ENCODE measurements at places on chromosomes 1 and 21.

DNA sequence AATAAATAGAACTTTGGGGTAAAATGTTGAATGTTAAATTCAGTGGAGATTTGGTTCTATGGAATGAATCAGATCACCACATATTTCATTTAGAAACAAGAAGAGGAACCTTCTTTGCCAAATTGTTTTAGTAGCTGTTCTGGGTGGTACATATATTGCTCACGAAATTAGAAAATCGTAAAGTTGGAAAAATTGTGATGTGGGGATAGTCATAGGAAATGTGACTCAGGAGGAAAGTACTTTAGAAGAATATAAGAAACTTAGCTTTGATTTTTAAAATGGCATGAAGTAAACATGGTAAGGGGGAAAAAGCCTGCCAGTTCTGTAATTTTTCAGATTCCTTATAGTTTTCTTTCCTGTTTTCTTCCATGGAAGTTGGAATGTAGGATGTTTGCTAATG, 27.4 kb downstream of the RRP15 start:
- no peak for DNase-seq

DNA sequence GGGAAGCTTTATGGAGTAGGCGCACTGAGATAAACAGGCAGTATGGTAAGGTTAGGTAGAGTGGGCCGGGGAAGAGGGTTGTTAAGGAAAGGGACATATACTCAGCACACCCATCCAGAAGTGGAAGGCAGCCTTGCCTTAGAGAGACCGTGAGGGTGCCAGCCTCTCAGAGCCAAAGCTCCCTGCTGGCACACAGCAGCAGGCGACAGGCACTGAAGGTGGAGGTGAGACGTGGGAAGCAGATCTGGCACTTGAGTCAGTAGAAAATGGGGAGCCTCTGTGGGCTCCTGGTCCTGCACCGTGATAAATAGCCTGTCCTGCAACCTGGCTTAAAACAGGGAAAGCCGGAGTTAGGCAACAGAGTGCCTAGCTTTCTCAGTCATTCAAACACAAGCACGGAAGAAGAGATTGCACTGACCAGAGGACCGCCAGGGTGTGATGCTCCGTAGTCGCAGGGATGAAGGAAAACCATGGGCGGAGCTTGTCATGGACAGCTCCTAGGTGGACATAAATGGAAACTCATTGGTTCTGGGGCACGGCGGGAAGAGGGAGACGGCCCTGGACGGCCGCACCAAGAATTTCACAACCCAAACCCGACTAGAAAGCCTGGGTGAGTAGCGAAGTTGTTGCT, 15.5 kb downstream of the KCNK1 start:
- DNase-seq = no peak

DNA sequence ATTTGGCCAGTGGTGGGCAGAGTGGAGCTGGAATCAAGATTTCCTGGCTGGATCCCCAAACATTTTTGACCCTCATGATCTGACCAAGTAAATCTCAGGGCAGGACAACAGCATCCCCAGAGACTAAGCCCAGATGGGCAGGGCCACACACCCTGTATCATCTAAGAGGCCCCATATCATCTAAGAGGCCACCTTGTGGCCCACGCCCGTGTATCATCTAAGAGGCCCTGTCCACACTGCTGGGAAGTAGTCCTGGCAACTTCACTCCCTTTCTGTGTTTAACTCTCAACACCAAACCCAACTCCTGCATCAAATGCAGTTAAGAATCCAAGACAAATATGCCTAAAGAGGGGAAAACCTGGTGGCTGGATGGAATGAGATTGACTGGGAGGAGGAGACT, 81.6 kb upstream of the SSX2IP start:
- DNase-seq = no peak

GRCh38 chr1:24141311-24141997, 1.5 kb downstream of the IL22RA1 start:
- no peak for DNase-seq

GRCh38 chr1:234437423-234438171, 41.4 kb downstream of the TARBP1 start:
- DNase-seq = no peak

DNA sequence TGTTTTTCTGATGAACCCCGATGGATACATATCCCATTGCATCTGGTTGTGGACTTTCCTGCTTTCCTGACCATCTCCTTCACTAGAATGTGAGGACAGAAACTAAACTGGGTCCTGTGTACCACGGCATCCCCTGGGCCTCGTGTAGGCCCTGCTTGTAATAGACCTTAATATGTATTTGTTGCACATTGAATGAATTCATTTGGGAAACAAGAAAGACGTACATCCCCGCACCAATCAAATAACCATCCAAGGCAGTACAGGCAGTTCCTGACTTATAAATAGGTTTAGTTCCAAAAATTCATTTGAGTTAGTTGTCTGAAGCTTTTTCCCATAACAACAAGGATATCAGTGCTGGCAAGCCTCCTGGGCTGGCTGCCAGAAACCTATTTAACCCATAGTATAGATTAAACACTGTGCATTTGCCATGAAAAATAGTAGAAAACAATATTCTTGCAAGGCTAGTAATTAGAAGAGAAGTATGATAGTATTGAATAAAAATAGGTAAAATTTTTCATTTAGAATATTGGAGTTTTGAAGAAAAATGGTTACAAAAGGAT, 81.8 kb upstream of the CD34 start:
- no peak for DNase-seq

GRCh38 chr1:156931211-156931952, 10.9 kb downstream of the LRRC71 start:
- DNase-seq = no peak

- no peak for DNase-seq
Observed at GRCh38 chr21:15774590-15774989, 44.8 kb downstream of the USP25 start.

DNA sequence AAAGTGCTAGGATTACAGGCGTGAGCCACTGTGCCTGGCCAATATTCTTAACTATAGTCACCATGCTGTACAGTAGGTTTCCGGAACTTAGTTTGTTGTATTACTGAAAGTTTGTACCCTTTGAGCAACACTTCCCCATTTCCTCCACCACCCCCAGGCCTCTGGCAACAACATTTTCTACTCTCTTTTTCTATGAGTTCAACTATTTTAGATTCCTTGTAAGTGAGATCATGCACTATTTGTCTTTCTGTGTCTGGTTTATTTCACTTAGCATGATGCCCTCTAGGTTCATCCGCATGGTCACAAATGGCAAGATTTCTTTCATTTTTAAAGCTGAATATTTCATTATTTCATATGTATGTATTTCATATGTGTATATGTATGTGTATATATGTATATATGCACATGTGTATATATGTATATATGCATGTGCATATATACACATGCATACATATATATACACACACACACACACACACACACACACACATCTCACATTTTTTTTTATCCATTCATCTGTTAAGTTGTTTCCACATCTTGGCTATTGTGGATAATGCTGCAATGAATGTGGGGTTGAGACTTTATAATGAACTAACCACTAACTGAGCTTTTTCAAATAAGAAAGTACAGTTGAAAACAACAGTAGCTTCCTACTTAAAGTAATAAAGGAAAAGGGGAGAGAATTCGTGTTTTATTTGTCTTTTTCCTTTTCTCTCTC, 256.8 kb upstream of the C1orf105 start:
- DNase-seq = no peak

GRCh38 chr1:37570528-37571334, 14.0 kb downstream of the DNALI1 start:
- DNase-seq = no peak
